ENCODE measurements at places on chromosomes 2 and 18. TPM values are rescaled to one million over a fixed set of nuclear protein-coding genes. Genes with fewer than 3 reads are reported as not detected.

Gene UNC80
- not detected for total RNA-seq

Gene RSAD2
- not detected for total RNA-seq

Gene BCL2
- 2.7 TPM for total RNA-seq

Gene LIMS1
- total RNA-seq: 58.9 TPM

Gene FAM237A
- total RNA-seq: not detected

Data from airway epithelial cell (primary cell).